ENCODE measurements at places on chromosomes 1 and 21.

- no peak for DNase-seq
These were observed 55.9 kb upstream of the PROX1 start for GRCh38 chr1:213931836-213932235.

DNA sequence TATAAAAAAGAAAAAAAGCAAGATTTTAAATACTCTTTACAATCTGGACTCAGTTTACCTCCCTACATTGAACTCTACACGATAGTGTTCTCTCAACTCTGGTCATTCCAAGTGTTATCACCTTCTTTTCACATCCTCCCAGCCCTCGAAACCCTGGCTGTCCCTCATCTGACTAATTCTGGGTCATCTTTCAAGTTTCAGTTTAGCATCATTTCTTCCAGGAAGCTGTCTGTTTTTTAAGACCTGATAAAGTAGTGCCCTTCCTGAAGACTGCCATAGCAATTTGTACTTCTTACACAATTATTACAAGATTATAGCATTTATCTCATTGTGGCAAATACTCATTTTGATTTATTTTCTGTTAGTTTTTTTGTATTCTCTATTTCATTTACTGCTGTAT is 1.2 kb downstream of the ALG14 start:
- DNase-seq = no peak

- no peak for DNase-seq
These were observed 348.8 kb downstream of the RYR2 start for GRCh38 chr1:237390823-237391222.

- DNase-seq = no peak
These were observed 131.4 kb downstream of the MRPS6 start for GRCh38 chr21:34204481-34205439.

DNA sequence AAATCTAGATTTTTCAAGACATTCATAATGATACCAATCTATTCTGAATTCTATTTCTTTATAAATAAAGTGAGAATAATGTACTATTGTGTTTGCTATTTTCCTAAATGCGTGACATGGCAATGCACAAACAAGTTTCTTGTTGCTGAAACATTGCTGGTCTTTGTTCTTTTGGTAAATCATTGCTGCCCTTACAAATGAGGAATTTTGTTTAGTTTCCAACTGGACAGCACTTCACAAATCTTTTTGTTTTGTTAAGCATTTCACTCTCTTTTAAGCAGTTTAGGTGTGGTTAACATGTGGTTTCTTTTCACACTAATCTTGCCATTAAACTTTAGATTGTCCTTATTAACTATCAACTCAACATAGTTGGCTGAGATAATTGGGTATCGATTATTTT is 94.6 kb downstream of the LRRC7 start:
- DNase-seq = no peak

DNA sequence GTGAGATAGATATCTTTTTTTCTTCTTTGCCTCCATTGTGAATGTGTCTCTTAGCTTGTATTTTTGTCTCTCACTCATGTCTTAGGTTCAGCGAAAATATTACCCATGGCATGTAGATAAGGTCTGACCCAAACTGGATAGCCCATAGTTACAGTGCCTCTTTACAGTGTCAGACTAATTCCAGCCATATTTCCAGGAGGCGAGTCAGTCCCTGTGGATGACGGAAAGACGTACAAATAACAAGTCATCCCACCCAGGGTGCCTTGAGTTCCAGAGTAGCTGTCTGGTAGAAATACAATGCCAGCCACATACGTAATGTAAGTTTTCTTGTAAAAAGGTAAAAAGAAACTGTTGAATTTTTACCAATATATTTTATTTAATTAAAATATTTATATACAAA is 157.3 kb downstream of the ZNF281 start:
- DNase-seq = no peak

GRCh38 chr1:76018045-76018444 is 56.5 kb upstream of the ST6GALNAC3 start:
- DNase-seq = no peak

DNA sequence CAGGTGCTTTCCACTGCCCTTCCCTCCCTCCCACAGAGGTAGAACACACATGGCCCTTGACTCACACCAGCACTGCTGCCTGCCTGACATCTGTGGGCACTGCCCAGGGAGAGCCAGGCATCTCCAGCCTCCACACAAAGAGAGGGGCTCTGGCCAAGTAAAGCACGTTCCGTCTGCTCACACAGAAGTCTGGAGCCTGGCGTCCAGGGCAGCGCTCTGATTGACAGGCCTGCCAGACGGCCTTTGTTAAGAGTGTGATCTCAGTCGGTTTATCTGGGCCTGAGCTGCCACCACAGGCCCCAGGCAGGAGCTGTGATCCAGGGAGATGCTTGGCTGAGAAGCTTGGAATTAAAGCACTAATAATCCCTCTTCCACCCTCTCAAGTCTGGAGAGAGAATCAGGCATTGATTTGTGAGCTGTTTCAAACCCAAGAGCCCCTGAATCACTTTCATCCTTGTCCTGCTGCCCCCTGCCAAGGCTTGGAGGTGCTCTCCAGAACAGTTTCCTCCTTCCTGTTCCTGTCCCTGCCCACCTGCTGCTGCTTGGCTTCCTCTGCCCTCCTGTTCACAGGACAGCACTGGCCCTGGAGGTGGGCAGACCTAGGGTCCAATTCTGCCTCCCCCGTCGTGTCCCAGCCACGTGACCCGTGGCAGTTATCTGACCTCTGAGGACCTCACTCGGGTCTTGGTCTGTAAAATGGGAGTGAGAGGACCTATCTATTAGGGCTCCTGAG is 3.7 kb downstream of the DMRTB1 start:
- DNase-seq = no peak

DNA sequence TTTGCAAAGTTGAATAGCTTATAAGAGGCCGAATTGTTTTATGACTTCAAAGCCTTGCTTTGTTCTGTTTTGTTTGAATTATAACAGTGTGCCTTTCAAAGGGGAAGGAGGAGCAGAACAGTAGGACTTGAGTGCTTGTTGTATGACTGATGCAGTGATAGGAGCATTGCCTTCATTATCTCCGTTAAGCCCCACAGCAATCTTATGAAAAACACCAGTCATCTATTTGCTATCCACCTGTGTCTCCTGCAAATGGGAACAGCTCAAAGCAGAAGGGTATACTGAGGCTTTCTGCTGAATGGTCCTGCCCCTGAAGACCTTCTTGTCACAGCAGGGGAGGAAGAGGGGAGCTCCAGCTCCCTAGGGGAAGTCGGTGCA is 127.5 kb downstream of the RNF220 start:
- no peak for DNase-seq

GRCh38 chr1:236023926-236024565 is 40.8 kb downstream of the NID1 start:
- no peak for DNase-seq

- DNase-seq = no peak
These were observed 54.3 kb upstream of the DIPK1A start for GRCh38 chr1:93015590-93015989.

GRCh38 chr1:10753299-10753698 is 43.1 kb downstream of the CASZ1 start:
- DNase-seq = no peak

- DNase-seq = no peak
These were observed 132.8 kb downstream of the GLIS1 start for GRCh38 chr1:53606197-53606596.

GRCh38 chr1:144551107-144551542 is 41.6 kb upstream of the PPIAL4F start:
- no peak for DNase-seq

DNA sequence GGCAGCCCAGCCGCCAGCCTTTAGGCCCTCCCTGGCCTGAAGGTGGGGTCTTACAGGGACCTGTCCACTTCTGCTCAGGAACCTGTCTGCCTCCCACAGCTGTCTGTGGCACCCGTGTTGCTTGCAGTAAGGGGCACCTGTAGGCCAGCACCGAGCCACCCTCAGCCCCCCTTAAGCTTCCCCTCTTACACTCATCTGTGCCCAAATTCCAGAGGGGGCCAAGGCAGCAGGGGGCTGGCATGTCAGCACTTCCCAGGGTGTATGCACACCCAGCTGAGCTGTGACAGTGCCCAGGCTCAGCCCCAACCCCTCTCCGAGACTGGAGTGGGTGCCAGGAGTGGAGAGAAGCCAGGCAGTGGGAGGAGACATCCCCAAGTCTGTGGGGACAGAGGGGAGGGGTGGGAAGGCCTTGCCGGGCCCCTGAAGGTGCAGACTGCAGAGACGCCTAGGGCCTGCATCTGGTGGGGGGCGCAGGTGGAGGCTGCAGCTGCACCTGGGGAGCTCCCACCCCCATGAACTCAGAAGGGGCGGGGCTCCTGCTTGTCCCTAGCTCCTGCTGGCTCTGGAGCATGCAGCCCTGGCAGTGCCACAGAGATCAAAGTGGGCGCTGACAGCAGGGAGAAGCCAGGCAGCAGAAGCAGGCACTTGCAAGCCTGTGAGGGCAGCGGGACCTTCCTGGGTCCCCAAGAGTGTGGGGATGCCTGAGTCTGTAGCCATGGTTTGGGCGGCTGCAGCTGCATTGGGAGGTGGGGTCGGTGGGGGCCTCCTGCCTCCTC is 5.4 kb upstream of the SLC2A7 start:
- DNase-seq = no peak

- DNase-seq = peak; percentile 53
These were observed 4.5 kb downstream of the DLGAP3 start for GRCh38 chr1:34924759-34925555.

GRCh38 chr1:56561227-56562019 is 17.9 kb downstream of the PLPP3 start:
- DNase-seq = no peak

DNA sequence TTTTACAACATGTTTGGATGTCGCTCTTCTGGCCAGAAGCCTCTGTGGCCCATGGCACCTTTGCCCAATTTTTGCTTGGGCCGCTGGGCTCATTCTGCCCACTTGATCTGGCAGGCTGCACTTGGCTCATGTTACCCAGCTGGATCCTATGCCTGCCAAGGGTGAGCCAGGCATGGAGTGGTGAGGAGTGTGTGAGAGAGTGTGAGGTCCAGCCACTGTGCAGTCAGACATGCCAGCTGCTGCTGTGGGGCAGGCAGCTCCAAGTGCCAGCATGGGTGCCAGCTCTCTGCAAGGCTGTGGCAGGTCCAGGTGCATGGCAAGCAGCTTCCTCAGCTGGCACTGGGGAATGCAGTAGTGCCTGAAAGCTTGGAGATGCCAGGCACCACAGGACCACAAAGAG is 71.0 kb downstream of the EBNA1BP2 start:
- no peak for DNase-seq

DNA sequence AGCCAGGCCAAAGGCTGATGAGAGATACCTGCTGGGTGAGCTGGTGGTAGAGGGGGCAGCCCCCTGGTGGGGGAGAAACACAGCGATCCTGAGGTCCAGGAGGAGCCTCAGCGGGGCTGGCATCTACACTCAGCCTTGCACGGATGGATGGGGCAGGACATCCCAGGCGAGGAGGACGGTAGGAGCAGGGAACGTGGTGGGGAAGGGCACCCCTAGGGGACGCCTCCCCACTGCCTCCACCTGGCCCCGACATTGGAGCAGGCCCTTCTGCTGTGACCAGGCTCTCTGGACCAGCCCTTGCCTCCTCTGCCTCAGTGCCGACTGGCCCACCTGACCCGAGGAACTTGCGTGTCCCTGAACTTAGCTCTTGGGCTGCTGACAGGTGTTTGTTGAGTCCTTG is 6.4 kb upstream of the MMEL1 start:
- DNase-seq = no peak

DNA sequence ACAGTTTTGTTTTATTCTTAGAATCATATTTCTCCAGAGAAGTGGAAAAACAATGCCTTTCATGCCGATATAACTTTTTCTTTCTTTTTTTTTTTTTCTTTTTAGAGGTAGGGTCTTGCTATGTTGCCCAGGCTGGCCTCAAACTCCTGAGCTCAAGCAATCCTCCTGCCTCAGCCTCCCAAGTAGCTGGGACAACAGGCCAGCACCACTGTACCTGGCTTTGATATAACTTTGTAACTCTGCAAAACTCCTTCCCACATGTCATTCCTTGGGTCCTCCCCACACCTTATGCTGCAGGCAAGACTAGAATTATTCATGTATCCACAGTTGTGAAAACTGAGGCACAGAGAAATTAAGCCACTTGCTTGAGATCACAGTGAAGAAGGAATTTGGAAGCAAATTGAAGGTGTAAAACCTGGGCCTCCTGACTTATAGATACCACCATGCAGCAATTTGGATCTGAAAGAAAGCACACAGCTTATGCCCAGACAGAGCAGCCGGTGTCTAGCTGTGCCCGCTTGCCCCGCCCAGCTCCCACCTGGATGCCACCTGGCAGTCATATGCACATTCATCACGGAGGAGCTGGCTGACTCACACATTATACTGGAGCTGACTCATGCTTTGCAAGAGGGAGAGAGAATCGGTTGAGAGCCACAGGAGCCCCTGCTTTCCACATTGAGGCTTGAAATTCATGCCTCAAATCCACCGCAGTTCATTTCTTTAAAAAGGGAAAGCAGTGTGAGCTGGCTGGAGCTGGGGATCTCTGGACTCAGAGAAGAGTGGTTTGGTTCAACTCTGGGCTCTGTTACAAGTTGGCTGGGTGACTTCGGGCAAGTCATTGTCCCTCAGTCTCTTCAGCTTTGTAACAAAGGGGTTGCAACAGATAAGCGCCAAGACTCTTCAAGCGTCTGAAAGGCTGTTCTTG is 8.3 kb upstream of the SLC2A1 start:
- no peak for DNase-seq

DNA sequence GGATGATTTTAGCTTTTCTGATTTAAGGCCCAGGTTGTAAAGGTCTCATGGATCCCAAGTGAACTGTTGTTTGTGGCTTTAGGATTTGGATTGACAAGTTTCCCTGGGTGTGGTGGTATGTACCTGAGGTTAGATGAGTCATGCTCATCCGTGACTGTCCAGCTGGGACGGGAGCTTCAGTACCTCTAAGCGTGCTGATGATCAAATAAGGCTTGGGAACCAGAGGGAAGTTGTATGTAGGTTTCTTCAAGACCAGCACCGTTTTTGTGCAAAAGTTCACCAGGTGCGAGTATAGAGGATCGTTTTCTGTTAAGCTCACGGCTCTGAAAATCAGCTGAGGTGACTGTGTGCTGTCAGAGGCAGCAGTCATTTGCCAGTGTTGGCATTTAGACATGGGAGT is 19.8 kb downstream of the PLA2G2E start:
- DNase-seq = no peak

DNA sequence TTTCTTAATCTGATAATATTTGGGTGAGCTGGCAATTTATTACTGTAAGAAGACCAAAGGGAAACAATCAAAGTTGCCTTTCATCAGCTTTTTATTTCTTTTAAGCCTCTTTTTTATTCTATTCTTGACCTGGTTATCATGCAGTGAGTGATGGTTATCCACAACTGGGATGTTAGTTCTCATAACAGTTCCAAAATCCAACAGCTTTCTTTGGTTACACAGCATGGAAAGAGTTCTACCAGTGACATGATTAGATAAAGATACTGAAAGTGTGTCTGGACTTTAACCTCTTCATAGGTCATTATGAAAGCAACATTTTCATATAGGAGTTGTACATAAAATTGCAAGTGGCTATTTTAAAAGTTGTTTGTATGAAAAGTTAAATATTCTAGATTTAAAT is 163.0 kb downstream of the SYT2 start:
- no peak for DNase-seq
